CD4-positive, alpha-beta memory T cell (primary cell): ENCODE measurements at places on chromosomes 6 and 20. TPM values are rescaled to one million over a fixed set of nuclear protein-coding genes. Genes with fewer than 3 reads are reported as not detected.
A peak's percentile ranks its signal among the peaks of the same experiment; 100 is the strongest.

- H3K36me3 ChIP-seq = no peaks in the 10 kb centered on the region
- H3K4me3 ChIP-seq = no peak overlapping the region
Observed at GRCh38 chr20:37096415-37097041, 731 bp upstream of the RBL1 start.

- H3K27ac ChIP-seq = no peak overlapping the region
- no peak for DNase-seq
- no peaks in the 10 kb centered on the region for H3K4me1 ChIP-seq
- no peaks in the 10 kb centered on the region for H3K27me3 ChIP-seq
Observed at GRCh38 chr6:143146186-143146851, 85.6 kb downstream of the AIG1 start.

- H3K36me3 ChIP-seq = peaks cover 74% of the 10 kb centered on the region
- H3K4me3 ChIP-seq = no peak overlapping the region
- H3K27me3 ChIP-seq = no peaks in the 10 kb centered on the region
- DNase-seq = no peak
Observed at GRCh38 chr6:36210182-36210581, 13.6 kb downstream of the BRPF3 start.

- no peaks in the 10 kb centered on the region for H3K36me3 ChIP-seq
- H3K27ac ChIP-seq = no peak within 1 kb of the TSS
- DNase-seq = no peak
- no peaks in the 10 kb centered on the region for H3K4me1 ChIP-seq
- H3K27me3 ChIP-seq = no peaks in the 10 kb centered on the region
Observed at GRCh38 chr6:114342826-114343781, at the start of gene HS3ST5. HS3ST5 (minus strand) TSS chr6:114343023; CDS start chr6:114062845, 280,178 bp downstream.

DNA sequence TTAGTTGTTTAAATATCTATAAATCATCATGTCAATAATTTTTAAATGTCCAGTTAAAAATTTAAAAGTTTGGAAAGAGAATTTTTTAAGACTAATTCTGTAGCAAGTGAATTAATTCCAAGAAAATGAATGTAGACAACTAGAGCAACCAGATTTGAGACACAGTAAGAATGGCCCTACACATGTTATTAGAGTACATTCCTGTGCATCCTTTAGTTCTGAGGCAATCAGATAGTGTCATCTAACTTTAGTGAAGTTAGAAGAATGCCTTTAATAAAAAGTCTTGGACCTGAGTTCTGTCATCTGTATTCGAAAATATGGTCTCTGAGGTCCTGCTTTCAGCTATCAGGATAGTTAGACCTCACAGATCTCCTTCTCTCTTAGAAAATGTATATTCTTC lies 63.7 kb downstream of the HIVEP2 start:
- H3K4me3 ChIP-seq = no peak overlapping the region
- DNase-seq = no peak
- H3K27ac ChIP-seq = no peak overlapping the region
- no peaks in the 10 kb centered on the region for H3K27me3 ChIP-seq

GRCh38 chr6:42025845-42026243 lies 24.5 kb upstream of the TAF8 start:
- no peak for DNase-seq
- peak overlapping the region; percentile 39 for H3K27ac ChIP-seq
- no peak overlapping the region for H3K4me3 ChIP-seq
- peaks cover 100% of the 10 kb centered on the region for H3K4me1 ChIP-seq
- peaks cover 16% of the 10 kb centered on the region for H3K36me3 ChIP-seq

GRCh38 chr6:154234019-154234772 lies 122.4 kb downstream of the IPCEF1 start:
- no peak for DNase-seq
- no peak overlapping the region for H3K4me3 ChIP-seq
- no peaks in the 10 kb centered on the region for H3K27me3 ChIP-seq

DNA sequence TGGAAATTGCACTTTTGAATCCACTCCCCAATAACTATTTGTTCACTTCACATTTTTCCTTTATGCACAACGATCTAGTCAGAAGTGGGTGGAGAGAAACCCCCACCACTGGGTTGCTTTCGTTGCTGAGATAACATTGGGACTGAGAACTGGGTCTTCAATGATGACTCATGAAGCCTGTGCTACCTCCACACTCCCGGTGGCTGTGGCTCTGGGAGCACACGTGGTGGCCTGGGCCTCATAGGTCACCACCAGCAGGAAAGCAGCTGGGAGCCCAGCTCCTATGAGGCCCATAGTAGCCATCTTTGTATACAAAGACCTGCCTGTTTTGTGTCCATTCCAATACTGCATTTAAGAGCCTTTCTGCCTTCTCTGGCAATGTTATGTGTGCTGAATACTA lies 178.0 kb upstream of the SASH1 start:
- no peaks in the 10 kb centered on the region for H3K36me3 ChIP-seq
- no peak overlapping the region for H3K4me3 ChIP-seq
- H3K4me1 ChIP-seq = no peaks in the 10 kb centered on the region
- H3K27me3 ChIP-seq = no peaks in the 10 kb centered on the region

GRCh38 chr20:63058696-63059335 lies 52.1 kb upstream of the BHLHE23 start:
- H3K27ac ChIP-seq = no peak overlapping the region
- no peaks in the 10 kb centered on the region for H3K27me3 ChIP-seq

GRCh38 chr6:106097411-106098231 lies 11.5 kb downstream of the PRDM1 start:
- H3K4me3 ChIP-seq = peak overlapping the region; percentile 94
- DNase-seq = peak; percentile 86
- H3K4me1 ChIP-seq = peaks cover 71% of the 10 kb centered on the region
- peaks cover 4% of the 10 kb centered on the region for H3K36me3 ChIP-seq
- peak overlapping the region; percentile 69 for H3K27ac ChIP-seq

GRCh38 chr6:82216549-82216948 lies 31.0 kb downstream of the IBTK start:
- no peaks in the 10 kb centered on the region for H3K4me1 ChIP-seq
- DNase-seq = no peak
- H3K27me3 ChIP-seq = no peaks in the 10 kb centered on the region
- H3K4me3 ChIP-seq = no peak overlapping the region
- H3K36me3 ChIP-seq = peaks cover 34% of the 10 kb centered on the region

- H3K4me1 ChIP-seq = peaks cover 93% of the 10 kb centered on the region
- peak overlapping the region; percentile 65 for H3K27ac ChIP-seq
- H3K4me3 ChIP-seq = peak overlapping the region; percentile 0
- no peaks in the 10 kb centered on the region for H3K27me3 ChIP-seq
Observed at GRCh38 chr6:142932889-142933288, 12.1 kb downstream of the HIVEP2 start.

- no peak overlapping the region for H3K4me3 ChIP-seq
- H3K4me1 ChIP-seq = peaks cover 7% of the 10 kb centered on the region
- no peaks in the 10 kb centered on the region for H3K36me3 ChIP-seq
Observed at GRCh38 chr20:37915434-37915787, 12.5 kb downstream of the VSTM2L start.

GRCh38 chr6:24583463-24584381 lies 62.3 kb downstream of the KIAA0319 start:
- peak; percentile 55 for DNase-seq
- H3K36me3 ChIP-seq = no peaks in the 10 kb centered on the region
- H3K4me1 ChIP-seq = no peaks in the 10 kb centered on the region
- H3K4me3 ChIP-seq = no peak overlapping the region
- no peak overlapping the region for H3K27ac ChIP-seq

- no peaks in the 10 kb centered on the region for H3K4me1 ChIP-seq
- no peaks in the 10 kb centered on the region for H3K36me3 ChIP-seq
- no peak for DNase-seq
Observed at GRCh38 chr6:69917834-69918233, 51.5 kb downstream of the COL19A1 start.

DNA sequence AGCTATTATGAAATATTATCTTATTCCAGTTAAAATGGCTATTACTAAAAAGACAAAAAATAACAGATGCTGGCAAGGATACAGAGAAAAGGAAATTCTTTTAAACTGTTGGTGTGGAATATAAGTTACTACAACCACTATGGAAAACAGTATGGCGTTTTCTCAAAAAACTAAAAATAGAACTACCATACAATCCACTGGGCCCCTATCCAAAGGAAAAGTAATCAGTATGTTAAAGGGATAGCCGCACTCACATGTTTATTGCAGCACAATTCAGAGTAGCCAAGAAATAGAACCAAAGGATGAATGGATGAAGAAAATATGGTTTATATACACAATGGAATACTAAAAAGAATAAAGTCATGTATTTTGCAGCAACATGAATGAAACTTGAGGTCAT lies 303.8 kb upstream of the ECI2 start:
- no peaks in the 10 kb centered on the region for H3K36me3 ChIP-seq
- H3K27me3 ChIP-seq = no peaks in the 10 kb centered on the region
- H3K4me3 ChIP-seq = no peak overlapping the region
- no peak for DNase-seq
- no peaks in the 10 kb centered on the region for H3K4me1 ChIP-seq

GRCh38 chr6:63740709-63741108 lies 105.1 kb downstream of the PHF3 start:
- no peak for DNase-seq
- no peak overlapping the region for H3K27ac ChIP-seq
- no peak overlapping the region for H3K4me3 ChIP-seq
- H3K27me3 ChIP-seq = no peaks in the 10 kb centered on the region
- H3K36me3 ChIP-seq = no peaks in the 10 kb centered on the region

- H3K36me3 ChIP-seq = no peaks in the 10 kb centered on the region
- H3K27ac ChIP-seq = no peak overlapping the region
- H3K4me1 ChIP-seq = no peaks in the 10 kb centered on the region
- no peak for DNase-seq
Observed at GRCh38 chr6:163038317-163038716, 310.5 kb downstream of the PACRG start.

DNA sequence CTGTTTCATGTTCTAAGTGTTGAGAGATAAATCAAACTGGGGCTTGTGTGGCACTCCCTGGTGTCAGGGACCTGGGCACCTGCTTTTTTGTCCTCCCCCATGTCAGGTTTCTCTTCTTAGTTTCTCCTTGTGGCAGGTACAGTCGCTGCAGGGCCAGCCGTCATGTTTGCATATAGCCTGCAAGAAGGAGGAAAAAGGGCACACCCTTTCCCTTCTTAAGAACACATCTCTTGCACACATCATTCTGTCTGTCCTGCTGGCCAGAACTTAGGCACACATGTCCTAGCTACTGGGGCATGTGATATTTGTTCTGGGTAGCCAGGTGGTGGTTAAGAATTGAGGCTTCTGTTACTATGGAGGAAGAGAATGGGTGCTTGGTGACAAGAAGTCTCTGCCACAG lies 27.9 kb downstream of the CDC5L start:
- no peak for DNase-seq
- H3K4me1 ChIP-seq = peaks cover 5% of the 10 kb centered on the region
- no peak overlapping the region for H3K4me3 ChIP-seq
- H3K27ac ChIP-seq = no peak overlapping the region
- no peaks in the 10 kb centered on the region for H3K27me3 ChIP-seq
- peaks cover 47% of the 10 kb centered on the region for H3K36me3 ChIP-seq

Gene POPDC3
- not detected for total RNA-seq

Gene ZC3H12D
- 91.5 TPM for total RNA-seq

Gene CRYBG1
- total RNA-seq = 45.4 TPM

Gene C20orf173
- total RNA-seq = not detected

Gene MYL9
- total RNA-seq = not detected

Gene NKX2-2
- not detected for total RNA-seq

Gene FAM162B
- total RNA-seq = not detected

Gene ANGPT4
- total RNA-seq = not detected

Gene WASF1
- total RNA-seq = 0.39 TPM

Gene CST4
- total RNA-seq = not detected

Gene FOXS1
- total RNA-seq = not detected

Gene HLA-F
- total RNA-seq = 573 TPM

Gene TMEM200A
- 1.1 TPM for total RNA-seq
